ENCODE measurements at places on chromosomes 3 and 15.

DNA sequence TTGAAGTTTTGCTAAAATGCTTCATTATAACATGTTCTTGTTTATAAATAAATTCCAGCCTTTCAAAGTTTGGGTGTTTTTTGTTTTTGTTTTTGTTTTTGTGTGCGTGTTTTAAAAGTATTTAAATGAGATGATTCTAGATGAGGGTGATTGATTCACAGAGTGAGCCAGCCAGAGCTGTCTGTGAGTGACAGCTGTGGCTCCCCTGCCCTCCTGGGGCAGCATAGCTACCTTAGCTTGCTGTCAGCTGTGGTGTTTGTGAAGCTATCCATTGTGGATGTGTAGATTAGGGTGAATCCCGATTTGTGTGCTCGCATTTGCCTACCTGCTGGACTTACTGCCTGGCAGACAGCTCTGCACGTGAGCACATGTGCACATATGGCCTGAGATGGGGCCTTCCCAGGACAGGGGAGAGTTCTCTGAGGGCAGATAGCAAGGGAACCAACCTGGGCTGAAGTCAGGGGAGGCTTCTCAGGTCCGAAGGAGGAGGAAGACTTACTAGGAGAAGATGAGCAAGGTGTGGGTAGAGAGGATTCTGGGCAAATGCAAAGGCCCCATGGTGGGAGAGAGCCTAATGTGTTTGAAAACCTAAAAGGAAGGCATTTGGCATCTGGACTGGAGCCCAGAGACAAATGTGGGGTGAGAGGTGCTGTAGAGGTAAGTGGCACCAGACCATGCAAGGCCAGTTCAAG, 124.2 kb downstream of the EEFSEC start:
- DNase-seq: no peak

- no peak for DNase-seq
Measured at GRCh38 chr15:89783111-89783860, 7.2 kb downstream of the MESP2 start.

DNA sequence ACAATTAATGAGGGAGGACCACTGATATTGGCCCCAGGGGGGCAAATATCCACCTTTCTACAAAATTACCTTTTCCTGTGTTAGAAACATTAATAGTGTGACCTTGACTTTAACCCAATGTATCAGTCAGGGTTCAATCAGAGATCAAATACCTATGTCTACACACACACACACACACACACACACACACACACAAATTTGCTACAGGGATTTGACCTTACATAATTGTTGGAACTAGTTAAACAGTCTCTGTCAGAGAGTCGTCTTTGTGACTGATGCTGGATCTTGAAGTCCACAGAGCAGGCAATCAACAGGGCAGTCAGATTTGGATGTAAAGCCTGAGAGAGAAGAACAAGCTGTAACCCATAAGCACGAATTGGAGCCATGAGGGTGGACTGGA, 32.5 kb downstream of the TM4SF4 start:
- no peak for DNase-seq

- DNase-seq: no peak
Measured at GRCh38 chr3:184168363-184169120, 6.1 kb upstream of the AP2M1 start.

- DNase-seq: no peak
Measured at GRCh38 chr3:63940389-63940757, 28.2 kb upstream of the SCAANT1 start.

- no peak for DNase-seq
Measured at GRCh38 chr15:69496001-69496400, 43.4 kb downstream of the RPLP1 start.

GRCh38 chr15:38745126-38745525, 180.5 kb upstream of the RASGRP1 start:
- DNase-seq: no peak

DNA sequence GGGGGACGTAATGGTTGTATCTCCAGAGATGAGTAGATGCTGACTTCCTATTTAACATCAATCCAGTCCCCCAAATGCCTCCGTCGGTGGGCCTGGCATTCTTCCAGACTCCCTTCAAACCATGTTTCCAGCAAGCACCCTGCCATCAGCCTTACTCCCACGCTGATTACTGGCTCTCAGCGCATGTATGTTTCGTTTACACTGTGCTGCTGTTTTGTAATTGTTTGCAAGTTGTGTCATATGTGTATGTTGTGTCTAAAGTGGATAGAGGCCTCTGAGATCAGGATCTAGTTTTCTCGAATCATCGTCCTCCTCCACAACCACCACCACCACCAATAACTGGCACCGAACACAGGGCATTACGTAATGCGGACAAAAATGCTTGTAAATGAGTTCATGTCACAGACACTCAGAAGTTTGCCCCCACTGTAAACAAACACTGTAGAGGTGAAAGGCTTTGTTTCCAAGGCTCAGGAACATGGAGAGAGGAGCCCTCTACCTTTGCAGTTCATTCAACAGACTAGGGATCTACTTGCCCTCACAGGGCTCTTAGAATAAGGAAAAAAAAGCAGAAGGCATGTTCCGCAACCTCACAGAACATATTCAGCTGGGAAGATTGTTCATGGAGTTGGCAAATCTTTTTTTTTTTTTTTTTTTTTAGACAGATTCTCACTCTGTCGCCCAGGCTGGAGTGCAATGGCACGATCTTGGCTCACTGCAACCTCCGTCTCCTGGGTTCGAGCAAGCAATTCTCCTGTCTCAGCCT, 46.1 kb upstream of the SEMA4B start:
- no peak for DNase-seq

- peak; percentile 86 for DNase-seq
Measured at GRCh38 chr15:93312891-93313486, 224.0 kb upstream of the RGMA start.

- no peak for DNase-seq
Measured at GRCh38 chr3:157751386-157751785, 248.2 kb upstream of the VEPH1 start.

DNA sequence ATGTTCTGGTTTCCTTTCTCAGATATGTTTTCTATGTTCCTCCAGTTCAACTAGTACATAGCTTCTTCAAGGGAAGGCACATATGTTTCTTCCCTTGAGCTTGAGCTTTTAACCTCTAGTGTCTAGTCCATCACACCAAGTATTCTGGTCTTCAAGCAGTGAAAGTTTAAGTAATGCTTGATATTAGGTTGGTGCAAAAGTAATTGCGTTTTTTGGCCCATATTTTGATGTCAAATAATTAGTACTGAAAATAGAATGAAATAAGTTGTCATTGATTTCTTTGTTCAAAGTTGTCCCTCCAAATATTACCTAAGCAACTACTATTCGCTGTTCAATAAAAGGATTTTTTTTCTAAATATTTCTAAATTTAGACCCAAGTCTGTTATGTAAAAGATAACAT, 146.7 kb upstream of the TSC22D2 start:
- DNase-seq: no peak

GRCh38 chr15:55179141-55179540, 17.6 kb downstream of the RSL24D1 start:
- no peak for DNase-seq

- no peak for DNase-seq
Measured at GRCh38 chr15:64858021-64858575, 16.4 kb downstream of the PLEKHO2 start.

- no peak for DNase-seq
Measured at GRCh38 chr3:117226932-117227331, 517.4 kb downstream of the TUSC7 start.

DNA sequence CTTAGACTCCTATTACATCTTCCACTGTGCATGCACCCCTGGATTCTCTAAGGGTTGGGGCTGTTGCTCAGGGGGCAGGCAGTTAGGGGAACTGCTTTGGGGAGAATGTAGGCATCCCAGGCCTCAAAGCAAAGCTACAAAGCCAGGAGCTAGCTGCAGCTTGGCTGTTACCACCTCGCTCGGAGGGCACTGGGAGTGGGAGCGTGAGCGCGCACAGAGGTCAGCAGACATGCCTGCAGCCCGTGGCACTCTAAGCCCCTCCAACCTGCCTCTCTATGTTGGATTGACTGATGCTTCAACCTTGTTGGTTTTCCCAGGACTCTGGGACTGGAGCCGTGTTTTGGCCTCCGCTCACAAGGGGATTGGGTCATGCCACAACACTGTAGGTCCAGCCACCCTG, 69.8 kb downstream of the CPN2 start:
- DNase-seq: no peak

DNA sequence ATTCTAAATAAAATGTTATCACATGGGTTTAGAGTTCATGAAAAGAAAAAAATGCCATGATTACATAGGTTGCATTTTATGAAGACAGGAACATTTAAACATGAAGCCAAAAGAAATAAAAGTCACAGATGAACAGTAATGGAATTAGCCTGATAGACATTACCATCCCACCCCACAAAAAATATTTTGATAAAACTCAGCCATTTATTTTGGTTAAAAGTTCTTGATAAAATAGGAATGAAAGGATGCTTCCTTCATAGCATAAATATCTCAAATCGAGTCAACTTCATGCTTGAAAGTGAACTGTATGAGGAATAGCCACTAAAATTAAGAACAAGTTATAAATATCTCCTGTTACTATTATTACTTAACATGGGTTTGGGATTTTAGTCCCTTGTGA, 101.9 kb upstream of the TMC3 start:
- DNase-seq: no peak

Measured in neural progenitor cell (in vitro differentiated cells).